Endodermal cell (in vitro differentiated cells): ENCODE measurements at places on chromosomes 3 and 15.
A peak's percentile ranks its signal among the peaks of the same experiment; 100 is the strongest.

DNA sequence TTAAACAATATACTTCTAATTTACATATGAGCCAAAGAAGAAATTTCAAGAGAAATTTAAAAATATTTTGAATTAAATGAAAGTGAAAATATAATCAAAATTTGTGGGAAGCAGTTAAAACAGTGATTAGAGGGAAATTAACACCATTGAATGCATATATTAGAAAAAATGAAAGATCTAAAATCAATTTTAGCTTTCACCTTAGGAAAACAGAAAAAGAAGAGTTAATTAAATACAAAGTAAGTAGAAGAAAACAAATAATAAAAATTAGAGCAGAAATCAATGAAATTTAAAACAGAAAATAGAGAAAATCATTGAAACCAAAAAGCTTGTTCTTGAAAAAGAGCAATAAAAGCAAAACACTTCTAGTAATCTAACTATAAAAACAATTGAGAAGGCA is 38.6 kb upstream of the AP3B2 start:
- H3K27me3 ChIP-seq: no peaks in the 10 kb centered on the region
- DNase-seq: no peak
- H3K4me3 ChIP-seq: no peak overlapping the region
- H3K4me1 ChIP-seq: no peaks in the 10 kb centered on the region
- peaks cover 14% of the 10 kb centered on the region for H3K36me3 ChIP-seq

- no peaks in the 10 kb centered on the region for H3K4me1 ChIP-seq
- H3K36me3 ChIP-seq: no peaks in the 10 kb centered on the region
- no peaks in the 10 kb centered on the region for H3K27me3 ChIP-seq
- DNase-seq: no peak
- no peak overlapping the region for H3K4me3 ChIP-seq
- no peak overlapping the region for H3K27ac ChIP-seq
Measured at GRCh38 chr15:81080996-81081395, 53.1 kb upstream of the CFAP161 start.

- H3K4me1 ChIP-seq: no peaks in the 10 kb centered on the region
- peak overlapping the region; percentile 37 for H3K4me3 ChIP-seq
- no peaks in the 10 kb centered on the region for H3K27me3 ChIP-seq
- H3K27ac ChIP-seq: no peak overlapping the region
- H3K36me3 ChIP-seq: no peaks in the 10 kb centered on the region
Measured at GRCh38 chr15:99076555-99077308, 28.1 kb upstream of the SYNM start.

GRCh38 chr3:195768831-195769303 is 42.9 kb downstream of the MUC4 start:
- H3K27ac ChIP-seq: no peak overlapping the region
- no peaks in the 10 kb centered on the region for H3K36me3 ChIP-seq
- no peak for DNase-seq
- no peaks in the 10 kb centered on the region for H3K27me3 ChIP-seq
- H3K4me3 ChIP-seq: no peak overlapping the region
- no peaks in the 10 kb centered on the region for H3K4me1 ChIP-seq

- H3K4me1 ChIP-seq: peaks cover 7% of the 10 kb centered on the region
- peaks cover 93% of the 10 kb centered on the region for H3K27me3 ChIP-seq
- no peaks in the 10 kb centered on the region for H3K36me3 ChIP-seq
- H3K4me3 ChIP-seq: no peak overlapping the region
Measured at GRCh38 chr15:60120100-60120499, 116.0 kb downstream of the FOXB1 start.

GRCh38 chr3:99724276-99724675 is 85.9 kb downstream of the COL8A1 start:
- no peaks in the 10 kb centered on the region for H3K36me3 ChIP-seq
- peaks cover under 1% of the 10 kb centered on the region for H3K4me1 ChIP-seq
- no peak overlapping the region for H3K27ac ChIP-seq
- no peak overlapping the region for H3K4me3 ChIP-seq
- no peak for DNase-seq

- no peaks in the 10 kb centered on the region for H3K4me1 ChIP-seq
- no peaks in the 10 kb centered on the region for H3K27me3 ChIP-seq
- DNase-seq: no peak
Measured at GRCh38 chr15:34331809-34332208, 5.8 kb downstream of the SLC12A6 start.

DNA sequence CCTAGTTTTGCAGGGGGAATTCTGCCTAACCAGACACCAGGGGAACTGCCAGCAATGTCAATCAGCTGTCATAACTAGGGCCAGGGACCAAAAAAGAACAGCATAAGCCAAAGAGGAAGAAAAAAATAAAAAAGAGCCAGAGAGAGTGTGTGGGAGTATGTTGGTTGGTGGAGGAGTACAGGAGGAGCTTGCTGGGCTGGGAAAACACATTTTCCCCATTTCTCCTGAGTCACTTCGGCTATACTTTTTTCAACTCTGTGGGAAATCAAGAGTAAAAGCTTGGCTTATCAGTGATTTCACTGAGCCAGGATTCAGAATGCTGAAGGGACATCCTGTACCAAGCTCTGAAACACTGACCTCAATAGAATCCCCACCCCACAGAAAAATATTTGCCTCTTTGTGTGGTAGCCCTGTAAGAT is 144.7 kb upstream of the DPH6 start:
- H3K4me3 ChIP-seq: no peak overlapping the region
- no peaks in the 10 kb centered on the region for H3K27me3 ChIP-seq
- H3K36me3 ChIP-seq: no peaks in the 10 kb centered on the region
- no peak for DNase-seq
- no peaks in the 10 kb centered on the region for H3K4me1 ChIP-seq

- no peaks in the 10 kb centered on the region for H3K27me3 ChIP-seq
- no peaks in the 10 kb centered on the region for H3K36me3 ChIP-seq
- H3K27ac ChIP-seq: no peak overlapping the region
- H3K4me1 ChIP-seq: no peaks in the 10 kb centered on the region
Measured at GRCh38 chr3:60298141-60298540, 953.1 kb downstream of the FHIT start.

GRCh38 chr3:116669576-116669975 is 40.0 kb upstream of the TUSC7 start:
- no peaks in the 10 kb centered on the region for H3K27me3 ChIP-seq
- H3K36me3 ChIP-seq: no peaks in the 10 kb centered on the region
- no peak overlapping the region for H3K27ac ChIP-seq
- H3K4me1 ChIP-seq: no peaks in the 10 kb centered on the region
- no peak for DNase-seq
- no peak overlapping the region for H3K4me3 ChIP-seq

- no peaks in the 10 kb centered on the region for H3K27me3 ChIP-seq
- no peak overlapping the region for H3K4me3 ChIP-seq
- no peaks in the 10 kb centered on the region for H3K4me1 ChIP-seq
- DNase-seq: peak; percentile 58
- H3K36me3 ChIP-seq: no peaks in the 10 kb centered on the region
- H3K27ac ChIP-seq: no peak overlapping the region
Measured at GRCh38 chr3:13587442-13587841, 38.5 kb downstream of the FBLN2 start.

GRCh38 chr3:197349368-197349767 is 51.0 kb upstream of the DLG1 start:
- H3K4me1 ChIP-seq: peaks cover under 1% of the 10 kb centered on the region
- H3K27ac ChIP-seq: no peak overlapping the region
- no peak overlapping the region for H3K4me3 ChIP-seq

- H3K36me3 ChIP-seq: no peaks in the 10 kb centered on the region
- no peaks in the 10 kb centered on the region for H3K27me3 ChIP-seq
- no peak for DNase-seq
- no peak overlapping the region for H3K4me3 ChIP-seq
Measured at GRCh38 chr15:94002041-94002440, 229.3 kb upstream of the MCTP2 start.
